ENCODE measurements at places on chromosomes 7 and 10.

DNA sequence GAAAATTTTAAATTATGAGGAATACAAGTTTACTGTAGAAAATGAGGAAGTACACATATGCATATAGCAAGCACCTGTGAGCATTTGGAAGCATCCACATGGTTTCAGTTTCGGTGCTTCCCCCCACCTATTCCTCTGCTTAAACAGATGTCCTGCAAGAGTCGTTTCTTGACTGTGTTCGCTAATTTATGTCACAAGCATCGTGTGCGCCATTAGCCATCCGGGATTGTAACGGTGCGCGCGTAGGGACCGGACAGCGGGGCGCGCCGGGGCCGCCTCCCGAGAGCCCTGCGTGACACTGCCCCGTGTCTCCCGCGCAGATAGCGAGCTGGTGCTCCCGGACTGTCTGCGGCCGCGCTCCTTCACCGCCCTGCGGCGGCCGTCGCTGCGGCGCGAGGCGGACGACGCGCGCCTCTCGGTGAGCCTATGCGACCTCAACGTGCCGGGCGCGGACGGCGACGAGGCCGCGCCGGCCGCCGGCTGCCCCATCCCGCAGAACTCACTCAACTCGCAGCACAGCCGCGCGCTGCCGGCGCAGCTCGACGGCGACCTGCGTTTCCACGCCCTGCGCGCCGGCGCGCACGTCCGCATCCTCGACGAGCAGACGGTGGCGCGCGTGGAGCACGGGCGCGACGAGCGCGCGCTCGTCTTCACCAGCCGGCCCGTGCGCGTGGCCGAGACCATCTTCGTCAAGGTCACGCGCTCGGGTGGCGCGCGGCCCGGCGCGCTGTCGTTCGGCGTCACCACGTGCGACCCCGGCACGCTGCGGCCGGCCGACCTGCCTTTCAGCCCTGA is 90.9 kb downstream of the NEURL1 start:
- DNase-seq, result peak; percentile 77

DNA sequence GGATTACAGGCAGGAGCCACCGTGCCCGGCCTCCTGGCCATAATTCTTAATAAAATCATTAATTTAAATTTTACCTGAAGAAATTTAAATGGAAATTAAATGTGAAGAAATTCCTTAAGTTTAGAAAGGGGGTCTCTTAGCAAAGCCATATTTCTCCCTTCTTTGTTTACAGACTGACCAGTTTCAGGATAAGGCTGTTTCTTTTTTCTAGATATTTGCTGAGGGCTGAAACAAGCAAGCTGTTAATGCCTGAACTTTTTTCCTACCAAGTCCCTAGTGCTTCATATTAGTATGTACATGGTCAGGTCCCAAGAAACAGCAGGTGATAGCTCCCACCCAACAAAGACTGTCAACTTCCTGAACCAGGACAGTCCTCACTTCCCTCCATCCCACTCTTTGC is 18.1 kb upstream of the PDIA4 start:
- no peak for DNase-seq

- DNase-seq, result no peak
Observed at GRCh38 chr10:50286996-50287803, 35.9 kb upstream of the ASAH2 start.

DNA sequence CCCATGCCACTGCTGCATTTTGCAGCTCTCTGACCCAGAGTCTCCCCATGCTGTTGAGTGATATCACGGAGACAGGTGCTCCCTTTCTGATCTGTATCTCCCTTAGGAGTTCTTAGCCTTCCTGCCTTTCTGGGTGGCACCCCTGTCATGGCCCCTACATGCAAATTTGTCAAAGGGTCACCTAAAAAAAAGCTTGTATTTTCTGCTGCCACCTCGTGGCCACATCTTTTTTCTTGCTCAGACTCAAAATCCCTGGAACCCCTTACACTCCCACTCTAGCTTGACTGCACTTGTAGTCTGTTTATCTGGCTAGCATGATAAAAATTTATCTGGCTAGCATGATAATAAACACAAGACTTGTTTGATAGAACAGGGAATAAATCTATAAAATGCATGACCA is 809.1 kb downstream of the SORCS1 start:
- DNase-seq, result no peak

- no peak for DNase-seq
Observed at GRCh38 chr10:111265341-111265740, 188.5 kb downstream of the ADRA2A start.

DNA sequence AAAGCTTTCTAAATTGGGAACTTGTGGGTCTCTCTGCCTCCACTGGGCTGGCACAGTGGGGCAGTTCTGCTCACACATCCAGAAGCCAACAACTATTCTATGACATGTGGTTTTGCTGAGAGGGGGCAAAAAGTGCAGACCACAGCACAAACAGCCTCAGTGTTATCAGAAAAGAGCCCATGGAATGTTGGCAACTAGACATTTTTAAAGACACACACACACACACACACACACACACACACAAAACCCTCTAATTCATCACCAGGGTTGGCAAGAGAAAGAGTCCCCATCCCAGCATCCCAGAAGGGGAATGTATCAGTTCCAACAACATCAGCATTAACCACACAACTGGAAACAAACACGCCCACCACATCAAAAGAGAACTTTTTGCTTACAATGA is 117.1 kb downstream of the FGFR2 start:
- no peak for DNase-seq

GRCh38 chr10:43234471-43235041 is 32.3 kb downstream of the RASGEF1A start:
- peak; percentile 32 for DNase-seq

- no peak for DNase-seq
Observed at GRCh38 chr10:109899356-109900331, 23.7 kb downstream of the XPNPEP1 start.

- no peak for DNase-seq
Observed at GRCh38 chr7:122544463-122544862, 154.5 kb downstream of the RNF133 start.

DNA sequence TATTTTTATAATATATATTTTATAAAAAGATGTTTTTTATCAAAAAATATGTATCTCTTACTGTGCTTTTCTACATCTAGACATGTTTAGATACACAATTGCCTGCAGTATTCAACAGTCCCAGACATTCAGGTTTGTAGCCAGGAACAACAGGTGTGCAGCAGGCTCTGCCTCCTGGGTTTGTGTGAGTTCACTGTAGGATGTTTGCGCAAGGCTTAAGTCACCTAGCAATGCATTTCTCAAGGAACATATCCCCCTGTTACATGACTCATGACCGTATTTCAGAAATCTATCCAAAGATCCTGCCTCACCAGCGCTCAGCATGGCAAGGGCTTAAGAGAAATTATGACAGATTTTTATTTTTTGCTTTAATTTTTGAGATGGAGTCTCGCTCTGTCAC is 41.5 kb downstream of the PITRM1 start:
- DNase-seq, result no peak

DNA sequence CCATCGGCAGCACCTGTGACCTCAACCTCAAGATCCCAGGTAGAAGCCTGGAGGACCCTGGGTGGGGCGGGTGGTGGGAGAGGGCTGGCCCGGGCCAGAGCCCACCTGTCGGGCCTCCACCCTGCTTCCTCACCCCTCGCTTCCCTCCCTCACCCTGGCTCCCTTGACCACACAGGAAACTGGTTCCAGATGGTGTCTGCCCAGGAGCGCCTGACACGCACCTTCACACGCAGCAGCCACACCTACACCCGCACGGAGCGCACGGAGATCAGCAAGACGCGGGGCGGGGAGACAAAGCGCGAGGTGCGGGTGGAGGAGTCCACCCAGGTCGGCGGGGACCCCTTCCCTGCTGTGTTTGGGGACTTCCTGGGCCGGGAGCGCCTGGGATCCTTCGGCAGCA is 8.9 kb upstream of the ATP6V1F start:
- DNase-seq, result no peak

- no peak for DNase-seq
Observed at GRCh38 chr10:118983263-118983662, 46.3 kb upstream of the NANOS1 start.

DNA sequence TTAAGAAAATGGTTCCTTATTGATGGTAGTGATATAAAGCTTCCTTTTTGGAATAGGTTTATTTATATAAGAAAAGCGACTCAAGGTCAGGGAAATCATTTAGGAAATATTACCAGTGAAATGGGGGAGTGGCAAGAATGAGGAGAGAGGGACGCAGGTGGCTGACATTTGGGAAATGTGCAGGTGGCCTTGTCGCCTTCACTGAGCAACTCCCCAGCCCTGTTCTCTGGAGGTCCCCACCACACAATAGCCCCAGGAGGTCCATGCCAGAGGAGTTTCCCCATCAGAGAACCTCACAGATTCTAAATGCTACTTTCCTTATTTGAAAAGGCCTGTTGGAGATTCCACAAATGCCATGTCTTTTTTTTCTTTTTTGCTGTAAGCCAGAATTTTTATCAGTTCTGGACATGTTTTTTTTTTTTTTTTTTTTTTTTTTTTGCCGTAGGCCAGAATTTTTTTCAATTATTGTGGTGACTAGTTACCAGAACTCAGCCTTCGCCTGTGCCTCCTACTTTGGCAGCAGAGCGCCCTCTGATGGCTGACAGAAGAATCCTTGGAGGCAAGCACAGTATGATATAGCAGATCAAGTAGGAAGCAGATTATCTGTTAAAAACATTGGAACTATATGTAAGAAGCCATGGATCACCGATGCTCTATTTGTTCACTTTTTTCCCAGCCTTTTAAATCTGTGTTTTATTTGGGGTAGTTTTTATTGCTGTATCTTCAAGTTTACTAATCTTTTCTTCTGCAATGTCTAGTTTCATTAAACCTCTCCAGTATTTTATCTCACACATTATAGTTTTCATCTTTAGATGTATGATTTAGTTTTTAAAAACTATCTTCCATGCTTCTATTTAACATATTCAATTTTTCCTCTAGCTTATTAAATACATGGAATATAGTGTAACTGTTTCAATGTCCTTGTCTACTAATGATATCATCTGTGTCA is 18.6 kb downstream of the OPALIN start:
- peak; percentile 69 for DNase-seq

- DNase-seq, result no peak
Observed at GRCh38 chr7:141838581-141838980, 2.7 kb downstream of the PRSS37 start.

DNA sequence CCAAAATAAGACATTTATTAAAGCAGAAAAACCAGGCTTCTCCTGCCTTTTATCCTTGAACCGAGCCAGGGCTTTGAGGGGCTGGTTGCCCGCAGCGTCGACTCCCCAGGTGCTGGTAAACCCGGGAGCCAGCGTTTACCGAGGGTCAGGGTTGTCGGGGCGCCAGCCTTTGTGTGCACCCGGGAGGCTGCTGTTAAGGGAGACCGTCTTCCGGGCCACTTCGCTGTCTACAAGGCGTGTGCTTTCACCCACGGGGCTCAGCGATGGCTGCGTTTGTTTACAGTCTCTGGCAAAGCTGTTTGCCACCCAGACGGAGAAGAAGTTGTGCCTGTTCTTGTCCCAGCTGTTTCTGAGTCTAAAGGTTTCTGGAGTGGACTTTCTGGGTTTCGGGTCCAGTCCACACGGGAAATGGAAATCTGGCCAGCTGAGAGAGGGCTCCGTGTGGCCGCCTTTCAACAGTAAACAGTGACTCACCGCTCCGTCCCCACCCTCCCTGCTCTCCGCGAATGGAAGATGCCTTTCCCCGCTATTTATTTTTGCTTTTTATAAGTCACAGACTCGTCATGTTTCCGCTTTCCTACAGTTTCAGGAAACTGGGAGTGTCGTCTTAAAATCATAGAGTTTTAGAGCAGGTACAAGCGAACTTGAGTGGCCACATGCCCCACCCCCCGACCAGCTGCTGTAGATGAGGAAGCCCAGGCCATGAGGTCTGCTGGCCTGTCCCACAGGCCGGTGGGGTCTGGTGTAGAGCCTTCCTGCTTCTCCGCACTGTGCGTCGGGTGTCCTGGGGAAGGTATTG is 2.2 kb downstream of the MAFK start:
- peak; percentile 71 for DNase-seq

- no peak for DNase-seq
Observed at GRCh38 chr7:146656988-146657387, 540.4 kb downstream of the CNTNAP2 start.

DNA sequence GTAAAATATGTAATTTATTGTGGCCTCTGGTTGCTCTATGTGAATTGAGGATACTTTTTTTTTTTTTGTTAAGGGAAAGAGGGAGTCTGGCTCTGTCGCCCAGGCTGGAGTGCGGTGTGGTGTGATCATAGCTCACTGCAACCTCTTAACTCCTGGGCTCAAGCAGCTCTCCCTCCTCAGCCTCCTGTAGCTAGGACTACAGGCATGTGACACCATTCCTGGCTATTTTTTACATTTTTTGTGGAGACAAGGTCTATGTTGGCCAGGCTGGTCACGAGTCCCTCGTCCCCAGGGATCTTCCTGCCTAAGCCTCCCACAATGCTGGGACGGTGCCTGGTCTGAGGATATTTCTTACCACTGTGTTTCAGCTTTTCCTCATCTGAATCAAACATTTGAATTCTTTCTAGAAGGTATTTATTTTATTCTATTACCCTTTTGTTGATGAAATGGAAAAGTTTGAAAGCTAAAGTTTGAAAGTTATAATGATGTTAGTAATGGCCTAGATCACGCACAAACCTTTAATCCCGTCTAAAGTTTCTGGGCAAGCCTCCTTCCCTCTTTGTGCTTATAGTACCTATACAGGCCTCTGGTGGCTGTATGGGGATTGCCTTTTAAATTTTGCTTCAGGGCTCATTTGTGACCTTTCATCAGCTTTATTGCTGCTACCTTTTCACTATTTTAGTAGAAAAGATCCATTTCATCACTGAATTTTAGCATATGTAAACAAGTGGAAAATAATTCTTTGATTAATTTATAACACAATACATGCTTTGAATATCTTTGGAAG is 2.0 kb downstream of the IFRD1 start:
- no peak for DNase-seq

GRCh38 chr10:94293354-94293753 is 69.4 kb downstream of the NOC3L start:
- DNase-seq, result no peak

DNA sequence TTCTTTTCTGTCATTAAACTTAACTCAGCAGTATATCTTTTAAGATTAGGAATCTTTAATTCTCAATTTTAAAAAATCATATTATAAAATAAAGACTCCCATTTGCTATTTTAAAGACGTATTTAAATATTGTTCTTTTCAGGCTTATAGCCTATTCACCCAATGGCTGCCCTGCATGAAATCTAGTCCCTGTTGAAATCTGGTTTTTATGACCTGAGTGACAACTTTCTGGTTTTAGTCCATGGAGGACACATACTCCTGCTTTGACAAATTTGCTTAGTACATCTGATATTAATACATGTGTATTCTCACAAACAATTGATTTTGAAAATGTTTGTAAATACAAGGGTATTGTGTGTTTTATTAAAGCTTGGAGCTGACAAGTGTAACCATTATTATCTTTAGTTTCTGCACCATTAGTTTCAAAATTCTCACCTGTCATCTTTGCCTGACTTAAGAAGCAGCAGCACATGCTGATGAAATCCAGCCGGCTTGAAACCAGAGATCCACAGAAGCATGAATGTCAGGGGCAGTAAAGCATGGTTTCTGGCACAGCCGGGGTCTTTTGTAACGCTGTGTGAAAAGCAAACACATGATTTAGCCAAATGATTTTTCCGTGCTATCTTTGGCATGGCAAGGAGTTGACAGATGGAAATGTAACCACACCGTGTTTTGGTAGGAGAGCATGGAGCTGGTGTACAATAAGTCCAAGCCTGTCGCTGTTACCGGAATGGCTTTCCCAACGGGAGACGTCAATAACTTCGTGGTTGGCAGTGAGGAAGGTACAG is 262.8 kb downstream of the DYNC1I1 start:
- no peak for DNase-seq

Data from activated CD8-positive, alpha-beta memory T cell treated with anti-CD3 and anti-CD28 coated beads, Interleukin-2, amount 50 U/mL, for 48 hours (primary cell).